Activated CD8-positive, alpha-beta memory T cell treated with anti-CD3 and anti-CD28 coated beads, Interleukin-2, amount 10 ng/mL, durations not matched to agents 7 days and 5 days (primary cell): ENCODE measurements at places on chromosomes 3 and 15. TPM values are rescaled to one million over a fixed set of nuclear protein-coding genes. Genes with fewer than 3 reads are reported as not detected.

The ISLR2 gene
- 0.20 TPM for total RNA-seq

The IL5RA gene
- total RNA-seq, result not detected

GRCh38 chr3:196144383-196145105, 62.7 kb upstream of the TFRC start:
- DNase-seq, result peak; percentile 48

DNA sequence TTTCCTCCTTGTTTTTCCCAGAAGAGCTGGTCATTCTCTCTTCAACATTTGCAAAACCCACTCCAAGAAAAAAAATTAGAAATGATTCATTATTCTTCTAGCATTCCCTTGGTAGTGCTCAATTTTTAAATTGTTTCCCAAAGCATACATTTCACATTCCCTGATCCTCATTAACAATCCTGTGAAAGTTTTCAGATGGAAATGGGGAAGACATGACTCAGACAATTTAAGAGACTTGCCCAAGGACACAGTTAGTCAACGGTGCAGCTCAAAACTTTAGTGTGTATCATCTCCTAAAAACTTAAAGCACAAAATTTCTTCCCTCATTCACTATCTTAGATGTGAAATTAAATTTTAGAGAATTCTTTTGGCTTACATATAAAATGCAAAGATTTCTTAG, 17.1 kb upstream of the ABI3BP start:
- no peak for DNase-seq

- no peak for DNase-seq
These were observed 55.0 kb downstream of the ZDHHC19 start for GRCh38 chr3:196156160-196156559.
